Cardiac septum (tissue), 1 donor: ENCODE measurements at places on chromosomes 3 and 15. TPM values are rescaled to one million over a fixed set of nuclear protein-coding genes. Genes with fewer than 3 reads are reported as not detected.

The PAQR5 gene
- total RNA-seq: 0.16 TPM

The ANKUB1 gene
- total RNA-seq: not detected

The SEMA5B gene
- 21.1 TPM for total RNA-seq

The PXYLP1 gene
- total RNA-seq: 38.8 TPM

The OR5K2 gene
- total RNA-seq: not detected

The TM6SF1 gene
- 2.8 TPM for total RNA-seq

The TRIM42 gene
- total RNA-seq: not detected

The HIGD2B gene
- total RNA-seq: not detected

The STRIT1 gene
- total RNA-seq: 4.8 TPM

The MST1R gene
- total RNA-seq: 1.2 TPM

The LDHAL6B gene
- not detected for total RNA-seq
